CD4-positive, alpha-beta T cell treated with Interleukin-17A for 4 hours (primary cell): ENCODE measurements at places on chromosomes 16 and 17.

- DNase-seq: no peak
These were observed 121.6 kb downstream of the PMP22 start for GRCh38 chr17:15143524-15143923.

DNA sequence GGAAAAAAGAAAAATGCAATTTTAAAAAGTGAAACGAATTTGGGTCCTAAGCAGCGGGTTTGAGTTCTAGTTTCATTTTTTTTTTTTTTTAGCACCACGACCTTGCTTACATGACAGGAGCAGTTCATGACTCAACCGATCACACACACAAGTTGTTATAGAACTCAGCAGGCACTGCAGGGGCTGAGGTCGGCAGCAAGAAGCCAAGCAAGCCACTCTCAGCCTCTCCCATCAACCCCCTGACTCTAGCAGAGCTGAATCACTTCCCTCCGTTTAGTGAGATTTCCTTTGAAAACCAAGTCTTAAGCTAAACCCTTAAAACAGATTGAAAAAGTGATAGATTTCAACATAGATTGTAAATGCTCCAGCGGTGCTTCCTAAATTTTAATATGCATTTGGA, 520.8 kb downstream of the HAPSTR1 start:
- DNase-seq: no peak

DNA sequence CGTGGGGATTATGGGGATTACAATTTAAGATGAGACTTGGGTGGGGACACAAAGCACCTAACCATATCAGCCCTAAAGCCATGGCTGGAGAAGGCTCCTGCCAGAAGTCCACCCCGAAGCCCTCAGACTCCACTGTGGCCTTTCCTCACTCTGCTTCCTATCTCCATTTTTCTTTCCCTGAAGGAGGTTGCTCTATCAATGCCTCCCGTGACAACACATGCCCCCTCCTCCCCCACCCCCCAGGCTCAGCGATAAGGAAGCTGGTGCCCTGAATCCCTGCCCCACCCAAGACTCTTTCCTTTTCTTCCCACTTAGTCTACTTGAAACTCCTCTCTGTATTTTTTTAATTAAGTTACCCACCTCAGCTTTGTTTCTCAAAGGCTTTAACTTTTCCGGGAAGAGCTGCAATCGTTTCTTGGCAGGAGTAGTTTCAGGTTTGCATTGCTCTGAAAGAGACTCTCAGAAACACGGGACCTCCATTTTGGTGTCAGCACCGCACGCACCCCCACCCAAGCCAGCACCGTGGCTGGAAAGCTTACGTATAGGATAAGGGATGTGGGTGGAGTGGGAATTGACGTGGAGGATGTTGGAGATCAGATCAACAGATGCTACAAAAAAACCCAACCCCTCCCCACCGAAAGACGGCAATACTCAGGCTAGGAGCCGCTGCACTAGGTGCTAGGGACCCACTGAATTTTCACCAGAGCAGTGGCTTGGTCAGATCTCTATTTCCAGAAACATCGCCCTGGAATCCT, 15.2 kb upstream of the CA4 start:
- peak; percentile 13 for DNase-seq

GRCh38 chr17:79706931-79707850, 23.6 kb upstream of the ENPP7 start:
- no peak for DNase-seq

GRCh38 chr17:77160091-77160874, 19.5 kb downstream of the SEC14L1 start:
- no peak for DNase-seq
